ENCODE measurements at places on chromosomes 1 and 21.

DNA sequence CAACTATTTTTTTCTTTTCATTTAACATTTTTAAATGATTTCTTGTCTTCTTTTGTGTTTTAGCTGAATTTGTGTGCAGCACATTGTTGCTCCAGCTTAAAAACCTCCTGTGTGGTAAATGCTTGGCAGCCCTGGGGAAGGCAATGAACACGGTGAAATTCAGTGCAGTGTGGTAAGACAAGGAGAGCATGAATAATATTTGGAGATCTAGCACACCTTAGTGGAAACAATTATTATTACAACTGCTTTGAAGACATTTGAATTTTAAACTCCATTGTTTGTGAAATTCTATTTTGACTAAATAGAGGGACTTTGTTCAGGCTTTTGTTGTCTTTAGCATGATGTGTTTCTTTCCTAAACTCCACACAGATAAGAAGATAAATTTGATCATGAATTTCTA lies 242.6 kb upstream of the CXADR start:
- no peak for DNase-seq

GRCh38 chr1:87888446-87888845 lies 559.8 kb downstream of the LMO4 start:
- no peak for DNase-seq

DNA sequence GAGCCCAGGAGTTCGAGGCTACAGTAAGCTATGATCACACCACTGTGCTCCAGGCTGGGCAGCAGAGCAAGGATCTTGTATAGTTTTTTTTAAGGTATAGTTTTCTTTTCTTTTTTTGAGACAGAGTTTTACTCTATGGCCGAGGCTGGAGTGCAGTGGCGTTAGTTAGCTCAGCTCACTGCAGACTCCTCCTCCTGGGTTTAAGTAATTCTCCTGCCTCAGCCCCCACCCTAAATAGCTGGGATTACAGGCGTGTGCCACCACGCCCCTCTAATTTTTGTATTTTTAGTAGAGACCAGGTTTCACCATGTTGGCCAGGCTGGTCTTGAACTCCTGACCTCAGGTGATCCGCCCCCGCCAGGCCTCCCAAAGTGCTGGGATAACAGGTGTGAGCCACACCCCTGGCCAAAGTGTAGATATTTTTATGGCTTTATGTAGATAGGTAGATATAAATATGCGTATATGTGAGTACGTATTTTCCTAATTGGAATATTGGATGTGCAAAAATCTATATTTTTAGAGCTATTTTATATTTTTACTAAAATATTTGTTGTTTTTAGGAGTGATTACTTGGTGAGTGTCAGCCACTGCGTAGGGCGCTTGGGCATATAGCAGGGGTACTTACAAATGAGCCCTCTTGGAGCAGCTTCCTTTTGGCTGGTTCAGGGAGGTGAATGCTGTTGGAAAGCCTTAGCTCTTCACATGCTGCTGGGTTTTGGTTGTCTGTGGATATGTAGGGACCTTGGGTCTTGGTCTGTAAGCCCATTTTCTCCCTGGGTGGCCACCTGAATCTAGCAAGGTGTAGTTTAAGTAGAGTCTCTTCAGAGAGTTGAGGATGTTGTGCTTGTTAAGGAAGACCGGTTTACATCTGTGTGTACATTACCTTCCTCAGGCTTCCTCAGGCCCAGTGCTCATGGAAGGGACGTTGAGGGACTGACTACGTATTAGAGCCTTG lies 9.5 kb downstream of the KDM4A start:
- DNase-seq: no peak

DNA sequence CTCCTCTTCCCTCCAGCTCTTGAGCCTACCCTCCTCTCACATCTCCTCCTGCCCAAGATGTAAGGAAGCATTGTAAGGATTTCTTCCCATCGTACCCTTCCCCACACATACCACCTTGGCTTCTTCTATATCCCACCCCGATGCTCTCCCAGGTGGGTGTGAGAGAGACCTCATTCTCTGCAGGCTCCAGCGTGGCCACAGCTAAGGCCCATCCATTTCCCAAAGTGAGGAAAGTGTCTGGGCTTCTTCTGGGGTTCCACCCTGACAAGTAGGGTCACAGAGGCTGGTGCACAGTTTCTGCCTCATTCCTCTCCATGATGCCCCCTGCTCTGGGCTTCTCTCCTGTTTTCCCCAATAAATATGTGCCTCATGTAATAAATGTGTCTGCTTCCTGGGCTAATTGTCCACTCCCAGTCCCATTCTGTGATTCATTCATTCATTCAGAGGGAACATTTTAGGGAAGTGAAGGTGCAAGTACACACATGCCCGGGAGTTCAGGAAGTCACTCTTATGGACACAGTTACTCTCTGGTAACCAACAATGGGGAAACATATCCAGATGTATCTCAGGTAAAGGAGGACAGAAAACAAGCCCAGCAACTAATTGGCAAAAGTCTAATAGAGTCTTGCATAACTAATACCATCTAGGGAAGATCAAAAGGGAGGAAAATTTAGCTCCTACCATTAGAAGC lies 1.9 kb downstream of the SPRR4 start:
- DNase-seq: no peak

DNA sequence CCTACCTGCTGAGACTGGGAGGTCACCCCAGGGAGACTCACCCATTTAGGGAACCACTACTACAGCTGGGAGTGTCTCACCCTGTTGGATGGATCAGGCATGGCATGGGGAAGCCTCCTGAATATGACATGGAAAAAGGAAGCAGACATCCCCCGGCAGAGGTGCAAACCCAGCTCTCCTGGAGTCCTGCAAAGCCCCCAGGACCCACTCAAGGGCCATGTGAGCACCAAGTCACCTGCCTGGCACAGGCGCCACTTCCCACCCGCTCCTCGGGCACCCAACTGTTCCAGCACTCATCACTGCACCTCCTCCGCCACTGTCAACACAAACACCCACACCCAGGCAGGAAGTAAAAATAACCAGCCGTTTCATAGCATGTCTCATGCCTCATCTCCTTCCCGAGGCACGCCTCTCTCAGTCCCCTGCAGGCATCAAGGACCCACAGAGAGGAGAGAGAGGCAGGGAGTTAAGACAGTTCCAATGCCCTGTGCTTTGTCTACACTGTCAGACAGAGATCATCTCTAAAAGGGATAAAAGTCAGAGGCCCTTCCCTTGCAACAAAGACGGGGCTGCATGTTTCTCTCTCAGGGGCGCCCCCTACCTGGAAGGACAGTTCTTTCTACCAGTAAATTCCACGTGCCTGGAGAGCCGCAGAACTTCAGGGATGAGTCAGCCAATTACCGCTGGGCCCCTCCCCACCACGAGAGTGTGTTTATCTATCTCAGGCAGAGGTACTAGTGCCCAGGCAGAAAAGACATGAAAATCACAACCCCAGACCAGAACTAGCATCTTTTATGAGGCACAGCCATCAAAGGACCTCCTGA lies 150.1 kb upstream of the SOD1 start:
- DNase-seq: peak; percentile 36

DNA sequence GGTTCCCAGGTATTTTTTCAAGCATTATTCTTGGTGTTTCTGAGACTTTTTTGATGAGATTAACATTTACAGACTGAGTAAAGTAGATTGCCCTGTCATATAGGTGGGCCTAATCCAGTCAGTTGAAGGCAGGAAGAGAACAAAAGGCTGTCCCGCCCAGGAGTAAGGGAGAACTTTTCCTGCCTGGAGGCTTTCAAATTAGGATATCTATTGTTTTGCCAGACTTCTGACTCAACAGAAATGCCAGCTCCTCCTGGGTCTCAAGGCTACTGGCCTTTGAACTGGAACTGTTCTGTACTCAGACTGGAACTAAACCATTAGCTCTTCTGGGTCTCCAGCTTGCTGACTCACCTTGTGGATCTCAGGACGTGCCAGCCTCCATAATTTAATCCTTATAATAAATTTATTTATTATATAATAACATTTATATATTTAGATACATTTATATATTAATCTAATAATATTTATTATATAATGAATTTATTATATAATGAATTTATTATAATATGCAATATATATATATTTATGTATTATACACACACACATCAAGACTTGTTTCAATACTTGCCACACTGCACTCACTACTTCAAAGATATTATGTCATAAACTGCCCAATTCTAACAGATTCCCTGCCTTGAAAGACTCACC lies 510.8 kb upstream of the B3GALT2 start:
- DNase-seq: no peak

- no peak for DNase-seq
Observed at GRCh38 chr1:58773406-58773840, 10.4 kb downstream of the JUN start.

- DNase-seq: no peak
Observed at GRCh38 chr1:232340446-232340845, 289.5 kb downstream of the SIPA1L2 start.

DNA sequence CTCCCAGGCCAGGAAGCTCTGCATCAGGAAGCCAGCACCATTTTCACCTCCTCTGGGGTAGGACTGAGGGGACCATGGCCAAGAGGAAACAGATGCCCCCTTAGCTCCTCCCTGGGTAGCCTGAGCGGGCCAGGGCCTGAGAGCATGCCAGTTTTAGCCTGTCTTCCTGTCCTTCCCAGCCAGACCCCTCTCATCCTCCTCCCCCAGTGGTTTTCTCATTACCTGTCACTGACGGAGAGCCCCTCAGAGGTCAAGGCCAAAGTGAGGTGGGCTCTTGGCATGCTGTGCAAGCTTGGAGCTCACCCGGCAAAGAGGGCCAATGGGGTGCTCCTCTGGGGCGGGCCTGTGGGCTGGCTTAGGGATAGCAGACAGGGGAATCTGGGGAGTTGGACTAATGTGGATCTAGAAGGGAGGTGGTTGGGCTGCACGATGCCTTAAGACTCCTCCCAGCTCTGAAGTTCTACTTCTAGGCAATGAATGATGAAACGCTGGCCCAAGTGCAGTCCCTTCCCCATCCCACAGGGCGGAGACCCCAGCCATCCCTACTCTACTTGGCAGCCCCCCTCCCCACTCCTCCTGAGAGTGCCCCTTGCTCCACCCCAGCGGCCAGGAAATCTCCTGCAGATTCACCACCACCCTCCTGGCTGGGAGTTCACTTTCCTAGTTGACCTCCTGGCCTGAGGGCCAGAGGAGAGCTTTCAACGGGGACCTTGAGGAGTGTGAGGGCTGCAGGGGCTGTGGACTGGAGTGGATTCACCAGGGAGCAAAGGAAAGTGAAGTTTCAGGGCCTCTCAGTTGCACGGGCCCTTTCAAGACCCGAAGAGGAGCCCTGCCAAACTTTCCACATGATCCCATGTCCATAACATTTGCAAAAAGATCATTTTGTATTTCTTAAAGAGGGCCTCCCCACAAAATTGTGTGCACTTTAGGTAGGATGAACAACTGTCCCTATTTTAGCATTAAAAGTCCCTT lies 9.4 kb upstream of the LMNA start:
- no peak for DNase-seq

DNA sequence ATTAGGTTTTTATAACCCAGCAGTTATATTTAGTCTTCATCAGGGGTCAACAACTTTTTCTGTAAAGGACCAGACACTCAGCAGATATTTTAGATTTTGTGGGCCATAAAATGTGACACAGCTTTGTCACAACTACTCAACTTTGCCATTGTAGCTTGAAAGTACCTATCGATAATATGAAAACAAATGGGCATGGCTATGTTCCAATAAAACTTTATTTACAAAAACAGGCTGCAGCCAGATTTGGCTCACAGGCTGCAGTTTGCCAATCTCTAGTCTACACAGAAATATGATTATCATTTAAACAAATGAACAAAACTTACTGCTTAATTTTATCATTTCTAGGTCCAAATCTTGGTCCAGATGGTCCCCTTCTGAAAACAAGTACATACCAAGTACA lies 23.0 kb downstream of the VAMP4 start:
- DNase-seq: no peak

DNA sequence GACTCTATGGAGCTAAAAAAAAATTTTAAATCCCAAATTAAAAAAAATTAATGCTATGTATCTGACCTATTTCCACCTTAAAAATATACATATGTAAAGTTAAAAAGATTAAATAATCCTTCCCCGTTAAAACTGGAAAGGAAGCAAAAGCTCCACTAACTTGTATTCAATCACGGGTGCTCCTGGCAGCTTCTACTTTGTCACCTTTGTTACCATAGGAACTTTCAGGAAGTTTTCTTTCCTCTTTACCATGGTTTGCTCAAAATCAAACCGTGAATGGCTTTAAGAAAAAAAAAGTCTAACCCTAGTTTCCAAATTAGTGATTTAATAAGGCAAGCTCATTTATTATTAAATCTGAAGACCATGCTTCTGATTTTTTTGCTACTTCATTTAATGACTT lies 3.5 kb downstream of the GPATCH2 start:
- DNase-seq: no peak

DNA sequence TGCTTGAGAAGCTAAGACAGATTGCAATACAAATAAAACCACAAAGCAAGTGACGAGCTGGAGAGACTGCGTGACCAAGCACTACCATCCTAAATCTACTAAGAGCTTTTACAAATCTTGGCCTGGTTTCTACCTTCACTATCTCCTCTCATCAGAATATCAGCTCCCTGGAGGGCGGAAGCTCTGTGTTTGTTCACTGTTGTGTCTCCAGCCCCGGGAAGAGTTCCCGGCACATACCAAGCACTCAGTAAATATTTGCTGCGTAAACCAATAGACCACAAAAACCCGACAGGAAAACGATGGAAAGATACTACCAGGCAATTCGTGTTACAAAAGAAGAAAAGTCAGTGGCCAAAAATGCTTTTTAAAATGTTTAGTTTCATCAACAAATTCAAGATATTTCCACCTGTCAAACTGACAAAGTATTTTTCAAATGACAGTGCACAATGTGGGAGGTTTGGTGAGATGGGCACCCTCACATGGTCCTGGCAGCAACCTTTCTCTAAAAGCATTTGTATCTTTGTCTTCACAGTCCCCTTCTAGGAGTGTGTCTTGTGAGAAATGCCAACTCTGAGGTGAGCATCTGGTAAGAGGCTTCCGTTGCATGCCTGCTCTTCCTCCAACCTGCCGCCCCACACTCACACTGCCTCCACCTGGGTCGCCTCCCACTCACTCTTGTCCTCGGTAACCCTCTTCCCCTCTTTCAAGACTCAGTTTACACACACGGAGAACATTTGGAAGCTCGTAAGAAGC lies 34.7 kb downstream of the SLC1A7 start:
- DNase-seq: no peak

- no peak for DNase-seq
Observed at GRCh38 chr1:209871006-209871405, 43.2 kb downstream of the UTP25 start.

GRCh38 chr1:37476460-37477197 lies 2.2 kb downstream of the ZC3H12A start:
- DNase-seq: no peak

GRCh38 chr21:15446223-15446622 lies 283.6 kb upstream of the USP25 start:
- DNase-seq: no peak

DNA sequence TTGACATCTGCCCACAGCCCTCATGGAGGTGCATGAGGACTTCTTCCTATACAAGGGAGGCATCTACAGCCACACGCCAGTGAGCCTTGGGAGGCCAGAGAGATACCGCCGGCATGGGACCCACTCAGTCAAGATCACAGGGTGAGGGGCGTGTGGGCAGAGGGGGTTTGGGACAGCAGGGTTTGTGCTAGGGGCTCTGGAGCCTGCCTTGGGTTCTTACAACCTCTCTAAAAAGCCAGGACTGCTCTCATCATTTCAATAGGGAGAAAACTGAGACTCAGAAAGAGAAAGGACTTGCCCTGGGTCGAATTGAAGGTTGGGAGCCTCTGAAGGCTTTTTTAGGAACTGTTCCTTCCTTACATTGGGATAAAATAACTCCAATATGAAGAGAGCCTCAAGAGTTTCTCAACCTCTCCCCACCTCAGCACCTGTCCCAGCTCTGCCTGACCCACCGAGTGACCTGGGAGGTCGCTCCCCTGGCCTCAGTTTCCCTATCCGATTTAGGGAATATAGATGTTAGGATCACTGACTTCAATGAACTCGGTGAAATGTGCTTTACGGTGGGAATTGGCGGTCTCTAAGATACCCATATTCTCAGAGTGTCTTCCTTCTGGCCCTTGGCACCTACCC lies 9.5 kb downstream of the TINAGL1 start:
- no peak for DNase-seq
